ENCODE measurements at places on chromosomes 1 and 21. TPM values are rescaled to one million over a fixed set of nuclear protein-coding genes. Genes with fewer than 3 reads are reported as not detected.

- H3K4me1 ChIP-seq, result no peaks in the 10 kb centered on the region
- H3K4me3 ChIP-seq, result no peak overlapping the region
- no peak overlapping the region for H3K27ac ChIP-seq
- H3K36me3 ChIP-seq, result no peaks in the 10 kb centered on the region
- no peak for DNase-seq
These were observed 19.3 kb downstream of the C1orf52 start for GRCh38 chr1:85240174-85240601.

GRCh38 chr1:1594602-1595260, 5.2 kb downstream of the FNDC10 start:
- no peak overlapping the region for H3K27ac ChIP-seq
- H3K36me3 ChIP-seq, result no peaks in the 10 kb centered on the region
- H3K4me1 ChIP-seq, result peaks cover 17% of the 10 kb centered on the region
- H3K27me3 ChIP-seq, result peaks cover 29% of the 10 kb centered on the region
- DNase-seq, result no peak

DNA sequence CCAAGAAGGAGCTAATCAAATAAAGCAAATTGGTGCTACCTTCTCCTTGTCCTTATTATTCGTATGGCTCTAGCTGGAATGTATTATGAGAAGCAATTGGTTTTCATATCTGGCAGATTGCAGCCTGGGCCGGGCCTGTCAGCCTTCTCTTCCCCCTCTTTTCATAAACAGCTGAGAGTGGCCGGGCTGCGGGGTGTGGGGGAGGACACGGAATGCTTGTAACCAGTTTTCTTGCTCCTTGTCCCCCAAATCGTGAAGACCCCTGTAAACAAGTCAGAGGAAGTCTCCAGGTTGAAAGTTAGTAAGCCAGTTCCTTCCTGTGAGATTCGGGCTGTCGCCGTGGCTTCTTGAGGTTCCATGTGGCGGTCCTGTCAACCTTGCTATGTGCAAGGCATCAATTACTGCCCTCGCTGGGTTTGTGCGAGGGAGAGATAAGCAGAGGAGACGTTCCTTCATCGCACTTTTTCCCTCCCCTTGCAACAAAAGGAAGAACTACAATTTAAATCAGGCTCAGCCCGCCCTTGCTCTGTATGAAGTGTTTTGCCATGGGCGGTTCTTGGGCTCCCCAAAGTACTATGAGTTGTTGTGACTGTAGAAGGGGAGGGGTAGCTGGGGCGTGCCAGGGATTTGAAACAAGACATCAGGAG, 450.7 kb downstream of the CAMTA1 start:
- H3K27ac ChIP-seq, result no peak overlapping the region
- H3K4me3 ChIP-seq, result no peak overlapping the region
- H3K36me3 ChIP-seq, result no peaks in the 10 kb centered on the region
- no peak for DNase-seq
- no peaks in the 10 kb centered on the region for H3K4me1 ChIP-seq

DNA sequence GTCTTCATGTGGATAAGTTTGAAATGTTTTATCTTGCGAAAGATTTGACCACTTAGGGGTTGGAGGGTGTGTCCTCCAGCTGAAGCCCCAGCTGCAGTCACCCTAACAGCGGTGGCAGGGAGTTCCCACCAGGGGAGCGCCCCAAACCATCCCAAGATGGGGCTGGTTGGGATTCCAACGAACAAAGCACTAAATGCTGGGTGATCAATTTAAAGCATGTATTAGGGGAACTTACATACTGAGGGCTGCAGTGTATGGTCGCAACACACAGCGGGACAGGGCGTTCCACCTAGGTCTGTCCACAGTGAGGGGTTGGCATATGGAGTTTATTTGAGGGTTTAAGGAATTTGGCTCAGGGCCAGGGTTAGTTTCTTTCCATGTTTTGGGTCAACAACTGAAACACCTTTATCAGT, 26.3 kb downstream of the SLC37A1 start:
- H3K4me1 ChIP-seq, result peaks cover 24% of the 10 kb centered on the region
- H3K36me3 ChIP-seq, result peaks cover 25% of the 10 kb centered on the region
- no peak overlapping the region for H3K4me3 ChIP-seq
- no peaks in the 10 kb centered on the region for H3K27me3 ChIP-seq
- no peak for DNase-seq

GRCh38 chr1:26848941-26849774, 13.8 kb upstream of the SFN start:
- DNase-seq, result no peak
- no peak overlapping the region for H3K27ac ChIP-seq
- H3K27me3 ChIP-seq, result no peaks in the 10 kb centered on the region
- no peaks in the 10 kb centered on the region for H3K4me1 ChIP-seq
- H3K4me3 ChIP-seq, result no peak overlapping the region
- peaks cover 86% of the 10 kb centered on the region for H3K36me3 ChIP-seq

DNA sequence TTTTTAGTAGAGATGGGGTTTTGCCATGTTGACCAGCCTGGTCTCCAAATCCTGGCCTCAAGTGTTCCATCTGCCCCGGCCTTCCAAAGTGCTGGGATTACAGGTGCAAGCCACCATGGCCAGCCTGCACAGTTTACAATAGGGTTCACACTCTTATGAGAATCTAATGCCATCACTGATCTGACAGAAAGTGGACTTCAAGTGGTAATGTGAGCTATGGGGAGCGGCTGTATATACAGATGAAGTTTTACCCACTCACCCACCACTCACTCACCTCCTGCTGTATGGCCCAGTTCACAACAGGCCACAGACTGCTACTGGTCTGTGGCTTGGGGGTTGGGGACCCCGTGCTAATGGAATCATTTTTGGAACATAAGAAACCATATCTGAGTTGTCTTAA, 58.4 kb upstream of the RNPC3 start:
- no peaks in the 10 kb centered on the region for H3K36me3 ChIP-seq
- H3K4me3 ChIP-seq, result no peak overlapping the region
- H3K27me3 ChIP-seq, result no peaks in the 10 kb centered on the region
- DNase-seq, result no peak
- no peaks in the 10 kb centered on the region for H3K4me1 ChIP-seq

- DNase-seq, result no peak
- peak overlapping the region; percentile 93 for H3K27ac ChIP-seq
- H3K36me3 ChIP-seq, result no peaks in the 10 kb centered on the region
- H3K4me1 ChIP-seq, result peaks cover 41% of the 10 kb centered on the region
These were observed 2.0 kb downstream of the SCMH1 start for GRCh38 chr1:41239988-41240610.

DNA sequence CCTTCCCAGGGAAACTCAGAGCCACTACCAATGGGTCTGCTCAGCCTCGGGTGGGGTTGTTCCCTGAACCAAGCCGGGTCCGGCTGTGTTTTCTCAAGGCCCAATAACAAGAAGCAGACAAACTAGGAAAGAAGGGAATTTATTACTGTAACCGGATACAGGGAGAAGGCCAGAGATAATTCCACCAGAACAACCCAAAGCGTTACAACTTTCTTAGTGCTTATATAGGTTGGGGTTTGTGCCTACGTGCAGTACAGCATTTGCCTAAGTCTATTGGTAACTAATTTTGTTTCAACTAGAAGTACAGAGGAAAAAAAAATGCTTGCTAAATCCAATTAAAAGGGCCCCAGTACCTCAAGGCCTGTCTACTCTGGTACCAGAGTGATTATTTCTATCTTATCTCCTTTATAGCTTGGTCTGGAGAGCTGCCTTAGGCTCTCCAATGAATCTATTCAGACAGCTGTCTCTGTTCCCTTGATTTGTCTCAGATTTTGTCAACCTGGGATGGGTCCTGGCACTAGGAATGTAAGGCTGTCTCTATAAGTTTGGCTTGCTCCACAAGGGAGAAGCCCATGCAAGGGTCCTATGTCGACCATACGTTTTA, 57.3 kb upstream of the CCDC190 start:
- H3K4me1 ChIP-seq, result no peaks in the 10 kb centered on the region
- H3K27ac ChIP-seq, result no peak overlapping the region
- H3K4me3 ChIP-seq, result no peak overlapping the region
- DNase-seq, result no peak

GRCh38 chr1:44276901-44277300, 63.6 kb downstream of the DMAP1 start:
- no peaks in the 10 kb centered on the region for H3K36me3 ChIP-seq
- peaks cover 17% of the 10 kb centered on the region for H3K4me1 ChIP-seq
- DNase-seq, result no peak

DNA sequence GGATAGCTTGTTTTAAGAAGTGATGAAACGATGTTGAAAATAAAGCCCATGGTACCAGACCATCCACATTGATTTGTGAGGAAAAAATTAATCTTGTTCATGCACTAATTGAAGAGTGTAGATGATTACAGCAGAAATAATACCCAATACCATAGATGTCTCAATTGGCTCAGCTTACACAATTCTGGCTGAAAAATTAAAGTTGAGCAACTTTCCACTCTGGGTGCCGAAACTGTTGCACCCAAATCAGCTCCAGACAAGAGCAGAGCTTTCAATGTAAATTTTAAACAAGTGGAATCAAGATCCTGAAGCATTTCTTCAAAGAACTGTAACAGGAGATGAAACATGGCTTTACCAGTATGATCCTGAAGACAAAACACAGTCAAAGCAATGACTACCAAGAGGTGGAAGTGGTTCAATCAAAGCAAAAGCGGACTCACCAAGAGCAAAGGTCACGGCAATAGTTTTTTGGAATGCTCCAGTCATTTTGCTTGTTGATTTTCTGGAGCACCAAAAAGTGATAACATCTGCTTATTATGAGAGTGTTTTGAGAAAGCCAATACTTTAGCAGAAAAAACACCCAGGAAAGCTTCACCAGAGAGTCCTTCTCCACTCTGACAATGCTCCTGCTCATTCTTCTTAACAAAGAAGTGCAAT, 16.1 kb upstream of the KCNA3 start:
- H3K27me3 ChIP-seq, result no peaks in the 10 kb centered on the region
- no peaks in the 10 kb centered on the region for H3K36me3 ChIP-seq
- no peak for DNase-seq
- no peaks in the 10 kb centered on the region for H3K4me1 ChIP-seq
- no peak overlapping the region for H3K27ac ChIP-seq

GRCh38 chr1:226166341-226166740, 20.2 kb downstream of the ACBD3 start:
- H3K4me1 ChIP-seq, result peaks cover 4% of the 10 kb centered on the region
- H3K36me3 ChIP-seq, result peaks cover 50% of the 10 kb centered on the region
- DNase-seq, result no peak
- no peak overlapping the region for H3K4me3 ChIP-seq

DNA sequence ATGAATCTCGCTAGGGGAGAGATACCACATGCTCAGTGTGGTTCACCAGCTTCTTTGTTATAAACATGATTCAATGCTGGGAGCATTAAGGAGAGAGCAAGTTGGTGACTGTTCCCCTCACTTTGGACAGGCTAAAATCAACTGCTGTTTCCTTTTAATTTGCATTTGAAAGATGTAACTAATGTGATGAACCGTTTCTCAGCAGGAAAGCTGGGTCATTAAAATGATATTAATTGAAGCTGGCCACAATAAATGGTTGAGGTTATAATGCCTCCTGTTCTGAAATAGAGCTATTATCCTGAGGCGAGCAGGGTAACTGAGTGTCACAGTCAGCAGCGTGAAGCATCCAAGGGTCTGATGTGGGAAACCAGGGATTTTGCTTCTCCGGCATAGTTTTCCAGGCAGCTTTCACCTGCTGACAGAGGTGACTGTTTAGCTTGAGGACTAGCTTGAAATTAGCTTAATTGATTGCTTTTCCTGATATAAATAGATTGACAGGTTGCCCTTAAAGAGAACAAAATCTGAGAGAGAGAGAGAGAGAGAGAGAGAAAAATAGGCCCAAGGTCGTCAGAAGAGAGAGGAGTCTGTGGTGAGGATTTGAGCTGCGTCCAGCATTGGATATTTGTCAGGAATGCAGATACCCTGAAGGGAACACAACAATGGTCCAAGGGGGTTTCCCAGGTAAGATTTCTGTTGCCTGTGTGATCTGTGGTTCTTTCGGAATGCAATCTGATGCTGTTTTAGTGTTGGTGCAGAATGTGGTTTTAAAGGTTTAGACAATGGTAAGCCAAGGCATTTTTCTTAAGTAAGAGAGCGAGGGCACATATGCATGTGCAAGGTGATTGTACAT, 209.7 kb downstream of the PATJ start:
- no peaks in the 10 kb centered on the region for H3K36me3 ChIP-seq
- no peak overlapping the region for H3K4me3 ChIP-seq
- no peak overlapping the region for H3K27ac ChIP-seq
- DNase-seq, result no peak

DNA sequence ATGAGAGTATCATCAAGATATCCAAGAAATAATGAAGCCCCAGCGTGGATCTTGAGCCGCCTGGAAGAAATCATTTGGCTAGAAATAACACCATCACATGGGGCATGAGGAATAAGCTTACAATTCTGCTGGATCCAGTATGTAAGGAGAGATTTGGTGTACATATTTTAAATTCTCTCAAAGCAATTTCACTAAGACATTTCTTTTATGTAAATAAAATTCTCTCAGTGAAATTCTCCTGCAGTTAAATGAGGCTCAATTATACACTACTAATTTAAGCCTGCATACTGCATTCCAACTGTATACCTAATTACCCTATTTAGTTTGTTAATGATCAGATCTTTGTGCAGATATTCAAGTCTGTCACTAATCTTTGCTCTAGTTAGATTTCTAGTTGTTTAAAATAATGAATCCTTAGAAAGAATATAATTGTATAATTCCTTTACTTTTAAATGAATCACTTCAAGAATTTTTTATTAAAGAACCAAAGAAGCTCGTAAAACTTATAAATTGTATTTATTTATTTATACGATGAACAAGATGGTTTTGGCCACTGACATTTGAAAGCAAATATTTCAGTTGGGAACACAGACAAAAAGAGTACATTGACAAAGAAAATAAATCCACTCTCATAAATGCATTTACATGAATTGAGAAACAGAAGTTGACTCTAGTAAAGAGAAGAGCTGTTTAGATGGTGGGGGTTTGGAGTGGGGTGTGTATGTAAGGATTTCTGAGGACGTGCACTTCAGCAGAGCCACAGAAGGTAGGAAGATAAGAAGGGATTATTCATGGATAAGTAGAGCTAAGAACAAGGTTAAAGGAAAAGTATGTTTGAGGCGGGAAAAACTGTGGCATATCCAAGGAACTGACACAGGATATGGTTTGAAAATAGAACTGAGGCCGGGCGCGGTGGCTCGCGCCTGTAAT, 466.8 kb downstream of the DSCAM start:
- no peaks in the 10 kb centered on the region for H3K36me3 ChIP-seq
- no peaks in the 10 kb centered on the region for H3K27me3 ChIP-seq
- H3K4me1 ChIP-seq, result no peaks in the 10 kb centered on the region
- no peak for DNase-seq
- H3K4me3 ChIP-seq, result no peak overlapping the region
- no peak overlapping the region for H3K27ac ChIP-seq

- no peak overlapping the region for H3K27ac ChIP-seq
- DNase-seq, result no peak
- H3K36me3 ChIP-seq, result no peaks in the 10 kb centered on the region
- H3K4me3 ChIP-seq, result no peak overlapping the region
- H3K4me1 ChIP-seq, result no peaks in the 10 kb centered on the region
These were observed 177.8 kb downstream of the PTPRU start for GRCh38 chr1:29414086-29414485.

- peaks cover 52% of the 10 kb centered on the region for H3K36me3 ChIP-seq
- H3K4me3 ChIP-seq, result no peak overlapping the region
- peak overlapping the region; percentile 10 for H3K27ac ChIP-seq
- no peaks in the 10 kb centered on the region for H3K27me3 ChIP-seq
These were observed 5.1 kb upstream of the SPATC1L start for GRCh38 chr21:46189213-46189958.

Gene ZNF593OS
- not detected for total RNA-seq

Gene OR2G6
- total RNA-seq, result 0.85 TPM

Gene AMY1B
- total RNA-seq, result not detected

Gene YIPF1
- total RNA-seq, result 23.3 TPM

Gene COL9A2
- 3.4 TPM for total RNA-seq

Gene TMEM39B
- 11.0 TPM for total RNA-seq

Gene LRRIQ3
- 3.0 TPM for total RNA-seq

Gene LRRN2
- 3.9 TPM for total RNA-seq

Gene SYTL1
- 57.2 TPM for total RNA-seq

Gene WNT2B
- 2.3 TPM for total RNA-seq

Gene GBP4
- 44.5 TPM for total RNA-seq

Gene SASS6
- 4.2 TPM for total RNA-seq

Gene AKR7A3
- total RNA-seq, result 0.60 TPM

Data from spleen (tissue), 13 donors.